ENCODE measurements at places on chromosomes 7 and 10.

GRCh38 chr7:106548491-106548890 is 112.5 kb downstream of the CCDC71L start:
- DNase-seq: no peak

- DNase-seq: no peak
These were observed 400.6 kb upstream of the IGFBP3 start for GRCh38 chr7:46321556-46322205.

DNA sequence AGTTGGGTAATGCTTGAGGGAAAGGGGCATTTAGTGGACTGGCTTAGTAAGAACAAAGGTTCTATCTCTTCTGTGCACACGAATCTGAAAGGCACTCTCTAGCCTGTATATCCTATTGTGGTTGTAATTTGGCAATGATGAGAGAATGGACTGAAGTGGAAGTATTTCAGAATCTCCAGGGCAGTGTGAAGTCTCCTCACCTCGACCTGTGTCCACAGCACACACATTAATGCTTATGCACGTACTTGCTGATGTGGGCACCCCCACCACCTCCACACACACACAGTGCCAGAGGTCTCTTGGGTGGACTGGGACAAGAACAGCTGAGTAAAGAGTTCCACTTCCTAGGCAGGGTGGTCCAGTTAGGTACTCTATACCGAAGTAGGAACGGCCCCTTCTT is 6.9 kb downstream of the SMC3 start:
- no peak for DNase-seq

- DNase-seq: no peak
These were observed 12.8 kb upstream of the PROSER2 start for GRCh38 chr10:11810313-11810766.

DNA sequence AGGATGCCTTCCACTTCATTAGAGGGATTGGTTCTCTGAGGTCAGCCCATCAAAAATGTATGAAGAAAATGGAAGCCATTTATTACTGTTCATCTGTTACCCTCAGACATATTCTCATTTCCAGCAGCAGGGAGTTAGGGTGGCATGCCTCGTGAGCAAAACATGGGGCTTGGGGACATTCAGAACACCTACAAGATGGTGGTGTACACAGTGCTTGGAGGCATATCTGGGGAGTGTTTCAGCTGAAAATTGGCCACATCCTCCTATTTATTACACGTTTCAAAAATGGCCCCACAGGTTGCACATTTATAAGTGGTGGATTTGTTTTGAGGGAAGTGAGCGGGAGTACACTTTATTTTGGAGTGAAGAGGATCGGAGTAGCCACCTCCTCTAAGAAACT is 93.4 kb downstream of the SPAG6 start:
- DNase-seq: no peak

DNA sequence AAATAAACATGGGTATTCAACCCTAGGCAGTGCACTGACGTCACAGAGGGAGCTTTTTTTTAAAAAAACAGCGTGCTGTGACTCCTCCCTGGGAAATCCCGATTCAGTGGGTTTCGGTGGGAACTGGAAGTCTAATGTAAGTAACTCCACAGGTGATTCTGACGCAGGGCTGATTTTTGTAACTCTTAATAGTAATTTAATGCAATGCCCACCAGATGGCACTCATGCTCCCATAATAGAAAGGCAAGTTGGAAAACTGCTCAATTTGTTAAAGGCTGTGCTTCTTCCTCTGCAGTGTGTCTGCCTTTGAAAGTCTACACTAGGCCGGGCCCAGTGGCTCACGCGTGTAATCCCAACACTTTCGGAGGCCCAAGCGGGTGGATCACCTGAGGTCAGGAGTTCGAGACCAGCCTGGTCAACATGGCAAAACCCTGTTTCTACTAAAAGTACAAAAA is 10.9 kb upstream of the RSU1 start:
- DNase-seq: no peak

- no peak for DNase-seq
These were observed 68.1 kb upstream of the SLC39A12 start for GRCh38 chr10:17883621-17884020.

DNA sequence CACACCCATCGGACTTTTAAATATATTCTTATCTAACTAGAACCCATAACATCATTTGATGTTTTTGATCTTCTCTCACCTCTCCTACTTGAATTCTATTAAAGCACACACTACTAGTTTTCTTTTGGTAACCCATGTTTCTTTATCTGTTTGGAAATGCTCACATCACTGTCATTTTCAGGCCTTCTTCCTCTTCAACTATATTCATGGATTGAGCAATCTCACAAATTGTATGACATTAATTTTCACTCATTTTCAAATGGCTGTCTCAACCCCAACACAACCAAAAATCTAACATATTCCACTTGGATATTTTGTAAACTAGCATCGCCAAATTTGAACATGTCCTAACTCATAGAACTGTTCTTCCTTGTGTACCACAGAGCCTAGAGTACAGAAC is 488.0 kb upstream of the SEMA3A start:
- DNase-seq: no peak

DNA sequence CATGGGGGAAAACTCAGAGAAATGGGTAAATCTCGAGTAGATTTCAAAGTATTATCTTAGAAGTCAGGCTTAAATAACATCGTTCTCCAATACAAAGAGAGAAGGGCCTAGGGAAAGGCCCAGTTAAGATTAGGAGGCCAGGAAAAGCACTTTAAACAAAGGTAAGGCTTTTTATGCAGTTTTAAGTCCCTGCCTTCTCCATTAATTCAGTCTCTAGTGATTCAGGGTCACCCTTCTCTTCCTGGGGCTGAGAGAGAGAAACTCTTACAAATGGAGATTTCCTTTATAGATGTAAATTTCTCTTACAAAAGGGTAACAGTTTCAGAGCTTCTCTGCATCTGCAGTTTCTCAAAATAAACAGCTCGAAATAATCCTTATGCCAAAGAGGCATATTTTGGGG is 179.3 kb downstream of the HECW1 start:
- DNase-seq: no peak

GRCh38 chr7:94974423-94974822 is 67.0 kb downstream of the PPP1R9A start:
- no peak for DNase-seq

GRCh38 chr7:2837496-2837895 is 6.6 kb downstream of the GNA12 start:
- no peak for DNase-seq

GRCh38 chr10:48587819-48588218 is 17.1 kb downstream of the ARHGAP22 start:
- DNase-seq: no peak

DNA sequence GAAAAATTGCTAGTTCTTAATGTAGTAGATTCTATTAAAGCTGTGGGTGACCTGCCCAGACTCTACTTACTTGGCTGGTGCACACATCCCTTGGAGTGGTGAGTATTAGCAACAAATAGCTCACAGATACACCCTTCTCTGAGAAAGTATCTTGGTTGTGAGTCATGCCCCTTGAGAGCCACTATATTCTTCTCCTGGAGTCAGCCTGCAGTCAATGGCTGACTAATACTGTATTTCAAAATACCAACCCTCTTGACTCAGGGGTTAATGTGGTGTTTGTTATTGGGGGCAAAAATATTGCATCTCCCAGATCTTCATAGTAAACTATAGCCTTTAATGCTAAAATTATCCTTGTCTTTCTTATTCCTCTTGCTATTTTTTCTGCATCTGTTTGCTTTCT is 354.9 kb downstream of the BMPER start:
- no peak for DNase-seq

DNA sequence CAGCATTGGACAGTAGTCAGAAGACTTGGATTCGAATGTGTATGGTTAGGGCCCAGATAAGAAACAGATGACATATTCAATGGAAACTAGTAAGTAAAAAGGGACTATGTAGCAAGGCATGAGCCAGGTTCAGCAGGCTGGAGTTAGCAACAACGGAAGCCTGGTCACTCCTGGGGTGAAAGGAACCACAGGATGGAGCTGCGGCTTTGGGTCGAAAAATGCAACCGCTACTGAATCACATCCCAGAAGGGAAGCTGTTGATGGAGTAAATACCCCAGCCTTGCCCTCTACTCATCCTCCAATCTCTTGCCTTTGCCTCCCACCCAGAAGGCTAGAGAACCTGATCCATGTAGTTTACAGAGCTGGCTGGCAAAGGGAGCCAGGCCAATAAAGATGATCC is 37.5 kb upstream of the EGR2 start:
- DNase-seq: no peak

GRCh38 chr10:49505076-49505475 is 33.8 kb downstream of the ERCC6 start:
- no peak for DNase-seq

DNA sequence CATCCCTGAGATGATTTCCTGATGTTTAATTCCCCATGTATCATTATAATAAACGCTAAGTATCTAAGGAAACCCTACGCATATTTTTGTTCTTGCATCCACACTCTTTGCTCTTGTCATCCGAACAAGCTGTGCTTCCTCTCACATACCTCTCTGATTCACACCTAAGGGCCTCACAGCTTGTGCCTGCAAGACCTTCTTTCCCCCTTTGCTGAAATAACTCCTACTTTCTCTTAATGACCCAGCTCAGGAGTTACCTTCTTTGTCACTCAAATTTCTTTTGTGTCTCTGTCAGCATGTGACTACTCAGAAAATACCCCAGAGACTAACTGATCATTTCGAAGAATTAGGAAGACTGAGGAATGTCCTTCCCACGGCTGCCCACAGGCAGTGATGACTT is 209.3 kb upstream of the IMMP2L start:
- DNase-seq: no peak

GRCh38 chr7:143237366-143237765 is 15.5 kb downstream of the TAS2R40 start:
- no peak for DNase-seq

Measured in stimulated activated CD8-positive, alpha-beta memory T cell treated with anti-CD3 and anti-CD28 coated beads, Interleukin-15, amount 100 ng/mL, for 24 hours (primary cell).